ENCODE measurements at places on chromosomes 12 and 14.

DNA sequence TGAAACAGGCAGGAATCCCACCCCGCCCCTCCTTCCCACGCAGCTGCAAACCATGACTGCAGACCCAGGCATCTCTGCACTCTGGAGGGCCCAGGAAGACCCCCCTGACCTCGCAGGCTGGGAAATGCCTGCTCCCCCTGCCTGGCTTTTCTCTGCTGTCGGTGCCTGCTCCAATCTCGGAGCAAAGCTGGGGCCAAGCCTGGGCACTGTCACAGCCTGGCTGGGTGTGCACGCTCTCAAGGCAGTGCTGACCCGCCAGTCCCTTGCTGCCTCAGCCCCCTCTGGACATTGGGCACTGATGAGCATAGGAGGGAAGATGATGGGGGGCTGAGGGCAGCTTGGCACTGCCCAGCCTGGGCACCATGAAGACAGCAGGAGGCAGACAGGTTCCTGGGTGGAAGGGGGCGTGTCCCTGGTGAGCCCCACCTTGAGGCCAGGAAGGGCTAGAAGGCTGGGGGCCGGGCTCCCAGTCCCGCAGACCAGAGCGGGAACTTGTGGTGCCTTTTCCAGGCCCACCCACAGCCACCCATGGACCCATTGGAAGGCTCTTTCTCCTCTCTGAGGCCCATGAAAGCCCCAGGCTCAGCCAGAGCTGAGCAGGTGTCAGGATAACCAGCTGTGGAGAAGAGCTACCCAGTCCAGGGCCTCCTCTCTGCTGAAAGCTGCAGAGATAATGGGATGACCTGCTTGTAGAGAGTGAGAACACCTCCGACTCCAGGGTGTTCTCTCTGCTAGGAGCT is 10.7 kb upstream of the ZNF605 start:
- DNase-seq: no peak

- DNase-seq: no peak
Measured at GRCh38 chr12:110907583-110907982, 12.8 kb downstream of the MYL2 start.

GRCh38 chr12:27552886-27553560 is 29.0 kb downstream of the PPFIBP1 start:
- DNase-seq: no peak

GRCh38 chr12:45244561-45245343 is 28.9 kb downstream of the ANO6 start:
- DNase-seq: no peak

- DNase-seq: no peak
Measured at GRCh38 chr14:84409435-84409834, 1120.5 kb upstream of the FLRT2 start.

DNA sequence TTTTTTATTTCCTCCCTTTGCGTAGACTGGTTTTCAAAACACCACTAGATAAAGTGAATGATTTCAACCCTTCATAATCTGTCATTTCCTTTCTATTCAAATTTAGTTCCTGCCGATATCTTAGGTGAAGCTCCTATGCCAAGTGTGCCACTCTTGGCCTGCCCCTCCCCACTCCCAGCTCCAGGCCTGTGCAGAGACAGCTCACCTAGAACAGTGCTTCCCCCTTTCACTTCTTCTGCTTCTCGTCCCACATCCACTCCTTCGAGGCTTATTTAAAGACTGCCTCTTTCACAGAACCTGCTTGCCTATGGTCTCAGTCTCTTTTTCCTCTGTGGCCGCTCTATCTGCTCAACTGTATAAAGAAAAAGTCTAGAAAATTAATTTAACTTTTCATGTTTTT is 473.8 kb downstream of the RAD51B start:
- DNase-seq: no peak

- DNase-seq: no peak
Measured at GRCh38 chr12:117596968-117597367, 235.5 kb upstream of the NOS1 start.

- no peak for DNase-seq
Measured at GRCh38 chr12:65415826-65416225, 137.3 kb downstream of the MSRB3 start.

- DNase-seq: no peak
Measured at GRCh38 chr12:101748907-101749306, 9.6 kb upstream of the SYCP3 start.

GRCh38 chr14:57089901-57090300 is 178.8 kb downstream of the EXOC5 start:
- no peak for DNase-seq

GRCh38 chr12:57473392-57473791 is 6.3 kb downstream of the ARHGAP9 start:
- no peak for DNase-seq

- DNase-seq: no peak
Measured at GRCh38 chr14:86787717-86788116, 1205.3 kb downstream of the GALC start.

DNA sequence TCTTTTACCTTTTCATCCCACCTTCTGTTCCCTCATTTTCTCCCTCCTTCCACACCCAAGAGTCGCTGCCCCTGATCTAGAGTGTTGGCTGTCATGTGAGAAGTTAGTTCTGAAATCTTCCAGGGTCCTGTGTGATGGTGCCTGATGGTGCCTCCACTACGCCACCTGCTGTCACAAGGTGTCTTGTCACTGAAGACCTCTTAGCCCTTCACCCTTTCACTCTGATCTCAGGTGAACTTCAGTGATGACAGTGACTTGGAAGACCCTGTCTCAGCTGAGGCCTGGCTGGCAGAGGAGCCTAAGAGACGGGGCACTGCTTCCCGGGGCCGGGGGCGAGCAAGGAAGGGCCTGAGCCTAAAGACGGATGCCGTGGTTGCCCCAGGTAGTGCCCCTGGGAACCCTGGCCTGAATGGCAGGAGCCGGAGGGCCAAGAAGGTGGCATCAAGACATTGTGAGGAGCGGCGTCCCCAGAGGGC is 7.6 kb upstream of the PFDN5 start:
- DNase-seq: no peak

- DNase-seq: no peak
Measured at GRCh38 chr12:880656-881055, 68.8 kb downstream of the RAD52 start.

GRCh38 chr12:110657747-110658146 is 31.2 kb downstream of the HVCN1 start:
- no peak for DNase-seq

DNA sequence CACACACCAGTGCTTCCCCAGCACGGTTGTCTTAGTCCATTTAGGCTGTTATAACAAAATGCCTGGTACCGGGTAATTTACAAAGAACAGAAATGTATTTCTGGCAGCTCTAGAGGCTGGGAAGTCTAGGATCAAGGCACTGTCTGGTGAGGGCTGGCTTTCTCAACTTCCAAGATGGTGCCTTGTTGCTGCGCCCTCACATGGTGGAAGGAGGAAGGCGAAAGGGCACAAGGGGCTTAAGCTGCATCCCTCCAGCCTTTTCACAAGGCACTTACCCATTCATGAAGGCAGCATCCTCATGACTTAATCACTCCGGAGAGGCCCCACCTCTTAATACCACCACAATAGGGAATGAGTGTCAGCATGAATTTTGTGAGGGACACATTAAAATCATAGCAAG is 155.5 kb downstream of the SLC15A5 start:
- DNase-seq: no peak

DNA sequence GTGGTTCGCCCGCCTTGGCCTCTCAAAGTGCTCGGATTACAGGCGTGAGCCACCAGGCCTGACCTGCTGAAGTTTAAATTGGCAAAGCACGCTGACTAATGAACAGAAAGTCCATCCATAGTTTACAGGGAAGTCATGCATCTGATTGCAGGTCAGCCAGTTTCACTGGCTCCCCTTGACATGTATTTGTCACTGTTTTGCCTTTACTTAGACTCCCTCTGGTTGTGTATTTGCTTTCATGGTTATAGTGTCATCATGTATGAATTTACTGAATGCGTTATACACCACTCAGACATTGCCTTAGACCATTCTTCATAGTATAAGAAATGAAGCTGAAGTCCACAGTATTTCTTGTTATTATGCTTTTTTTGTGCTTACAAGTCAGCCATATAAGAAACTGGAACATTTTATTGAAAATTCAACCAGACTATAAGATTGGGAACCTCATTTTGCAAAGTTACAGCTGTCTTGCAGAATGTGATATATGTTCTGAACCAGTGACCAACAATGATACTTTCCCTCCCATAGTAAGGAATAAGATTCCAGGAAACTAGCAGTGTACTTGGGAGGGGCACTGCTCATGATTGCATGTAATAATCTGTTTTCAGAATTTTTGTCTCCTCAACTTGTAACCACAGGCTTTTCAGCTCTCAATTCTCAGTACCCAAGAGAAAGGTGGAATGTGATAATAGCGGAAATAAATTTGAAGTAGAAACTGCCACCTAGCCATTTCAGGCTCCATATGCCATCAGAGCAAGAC is 51.9 kb upstream of the ATF7IP start:
- no peak for DNase-seq

DNA sequence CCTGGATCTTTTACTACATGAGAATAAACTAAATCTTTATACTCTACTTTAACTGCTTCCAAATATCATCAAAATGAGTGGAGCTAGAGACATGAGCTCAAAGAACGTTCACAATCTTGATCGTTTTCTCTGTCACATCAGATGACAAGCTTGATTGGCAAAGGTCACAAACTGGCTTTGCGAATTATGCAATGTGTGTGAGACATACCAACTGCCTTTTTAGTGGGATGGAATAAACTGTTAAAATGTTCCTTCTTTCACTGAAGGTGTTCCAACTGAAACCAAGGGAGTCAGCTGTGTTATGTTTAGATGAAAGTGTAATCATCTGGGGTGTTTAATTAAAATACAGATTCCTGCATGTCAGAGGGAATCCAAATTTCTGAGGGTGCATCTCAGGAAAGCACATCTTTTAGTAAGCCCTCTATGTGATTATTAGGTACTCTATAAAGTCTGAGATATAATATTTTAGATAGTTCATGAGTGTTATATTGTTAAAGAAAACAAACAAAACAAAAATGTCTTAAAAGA is 21.9 kb downstream of the KITLG start:
- no peak for DNase-seq

- no peak for DNase-seq
Measured at GRCh38 chr12:128702371-128702770, 121.4 kb downstream of the SLC15A4 start.

- no peak for DNase-seq
Measured at GRCh38 chr12:119686355-119686754, 18.4 kb downstream of the PRKAB1 start.

- no peak for DNase-seq
Measured at GRCh38 chr12:63302269-63302940, 151.4 kb upstream of the AVPR1A start.

DNA sequence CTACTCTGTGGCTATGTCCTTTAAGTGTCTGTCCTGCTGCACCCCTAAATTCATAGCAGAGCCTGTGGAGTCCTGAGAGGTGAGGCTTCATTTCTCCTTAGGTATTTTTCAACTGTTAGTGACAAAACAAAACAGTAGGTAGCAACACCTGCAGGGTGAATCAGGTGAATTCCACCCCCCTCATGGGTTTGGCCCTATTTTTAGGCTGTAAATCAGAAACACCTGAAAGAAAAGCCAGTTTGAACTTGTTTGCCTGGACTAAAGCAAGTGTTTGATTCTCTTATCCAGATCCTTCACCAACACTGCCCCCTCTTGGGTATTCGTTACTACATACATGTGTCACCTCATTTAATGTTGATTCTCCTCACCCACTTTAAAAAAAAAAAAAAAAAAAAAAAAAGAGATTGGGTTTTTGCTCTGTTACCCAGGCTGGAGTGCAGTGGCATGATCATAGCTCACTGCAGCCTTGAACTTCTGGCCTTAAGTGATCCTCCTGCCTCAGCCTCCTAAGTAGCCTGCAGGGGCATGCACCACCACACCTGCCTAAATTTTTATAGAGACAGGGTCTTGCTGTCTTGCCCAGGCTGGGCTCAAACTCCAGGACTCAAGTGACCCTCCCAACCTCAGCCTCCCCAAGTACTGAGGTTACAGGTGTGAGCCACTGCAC is 10.3 kb downstream of the TBPL2 start:
- peak; percentile 17 for DNase-seq
